ENCODE measurements at places on chromosomes 3 and 15.

GRCh38 chr15:91047545-91048199 lies 25.3 kb upstream of the VPS33B start:
- DNase-seq, result no peak

- DNase-seq, result no peak
Observed at GRCh38 chr3:167184511-167184910, 195.6 kb downstream of the ZBBX start.

DNA sequence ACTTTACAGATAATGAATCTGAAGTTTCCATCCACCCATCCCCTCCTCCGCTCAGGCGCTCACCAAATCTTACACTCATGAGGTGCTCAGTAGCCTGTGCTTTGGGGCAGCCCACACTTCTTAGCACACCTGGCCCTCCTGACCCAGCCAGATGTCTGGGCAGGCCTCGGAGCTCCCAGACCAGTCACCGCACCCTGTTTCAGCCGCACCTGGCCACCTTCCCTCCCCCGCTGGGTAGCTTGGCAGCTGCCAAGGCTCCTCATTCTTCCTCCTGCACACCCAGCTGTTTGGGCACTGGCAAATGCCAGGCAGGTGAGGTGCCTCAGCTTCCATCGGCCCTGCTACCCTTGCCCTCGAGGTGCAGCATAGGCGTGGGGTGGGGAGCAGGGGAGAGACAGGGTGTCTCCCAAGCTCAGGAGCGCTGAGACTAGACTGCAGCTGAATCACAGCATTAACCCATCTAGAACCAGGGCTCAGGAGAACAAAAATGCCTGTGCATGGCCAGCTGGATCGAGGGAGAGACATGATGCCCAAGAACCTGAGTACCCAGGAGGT lies 45.8 kb downstream of the CDC25A start:
- DNase-seq, result no peak

- no peak for DNase-seq
Observed at GRCh38 chr15:76865548-76865991, 39.6 kb downstream of the SCAPER start.

GRCh38 chr3:164533275-164533674 lies 545.0 kb downstream of the SI start:
- no peak for DNase-seq

- no peak for DNase-seq
Observed at GRCh38 chr3:104145164-104145563, 1221.5 kb upstream of the ALCAM start.

- DNase-seq, result no peak
Observed at GRCh38 chr3:141049681-141050080, 1.5 kb upstream of the SPSB4 start.

DNA sequence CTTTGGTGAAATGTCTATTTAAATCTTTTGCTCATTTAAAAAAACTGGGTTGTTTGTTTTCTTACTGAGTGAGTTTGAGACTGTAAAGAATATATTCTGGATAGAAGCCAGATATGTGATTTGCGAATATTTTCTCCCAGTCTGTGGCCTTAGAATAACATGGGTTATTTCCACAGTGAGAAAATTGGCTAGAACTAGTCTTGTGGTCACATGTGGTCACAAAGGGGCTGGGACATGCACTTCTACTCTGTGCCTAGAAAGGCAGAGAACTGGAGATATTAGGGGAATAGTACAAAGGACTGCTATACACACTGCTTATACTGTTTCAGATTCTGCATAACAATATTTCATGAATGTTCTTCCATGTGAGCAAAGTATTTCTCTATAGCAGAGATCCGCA lies 79.9 kb upstream of the RGMA start:
- peak; percentile 40 for DNase-seq

DNA sequence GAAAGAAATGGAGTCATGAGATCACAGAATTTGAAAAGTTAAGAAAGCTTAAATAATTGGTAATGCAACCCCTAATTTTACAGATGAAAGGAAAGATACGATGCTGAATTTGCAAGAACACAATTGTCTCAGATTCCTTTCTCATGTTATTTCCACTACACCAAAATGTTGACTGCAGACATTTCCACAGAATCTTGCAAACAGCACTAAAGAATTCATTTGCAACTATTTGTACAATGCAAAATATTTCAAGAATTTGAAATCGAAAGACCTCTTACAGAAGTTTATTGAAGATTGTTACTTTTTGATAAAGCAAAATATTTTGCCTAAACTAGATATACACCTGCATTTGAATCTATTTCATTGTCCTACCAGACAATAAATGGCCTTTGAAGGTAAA lies 194.1 kb upstream of the KCNMB2 start:
- DNase-seq, result no peak
